Stimulated activated CD8-positive, alpha-beta memory T cell treated with anti-CD3 and anti-CD28 coated beads, Interleukin-12 subunit alpha, Interleukin-12 subunit beta, amount 100 ng/mL, for 1 hour (primary cell): ENCODE measurements at places on chromosomes 12 and 14.

GRCh38 chr14:32986791-32987540, 48.3 kb downstream of the NPAS3 start:
- no peak for DNase-seq

- no peak for DNase-seq
Measured at GRCh38 chr12:90151491-90152015, 442.9 kb upstream of the ATP2B1 start.

DNA sequence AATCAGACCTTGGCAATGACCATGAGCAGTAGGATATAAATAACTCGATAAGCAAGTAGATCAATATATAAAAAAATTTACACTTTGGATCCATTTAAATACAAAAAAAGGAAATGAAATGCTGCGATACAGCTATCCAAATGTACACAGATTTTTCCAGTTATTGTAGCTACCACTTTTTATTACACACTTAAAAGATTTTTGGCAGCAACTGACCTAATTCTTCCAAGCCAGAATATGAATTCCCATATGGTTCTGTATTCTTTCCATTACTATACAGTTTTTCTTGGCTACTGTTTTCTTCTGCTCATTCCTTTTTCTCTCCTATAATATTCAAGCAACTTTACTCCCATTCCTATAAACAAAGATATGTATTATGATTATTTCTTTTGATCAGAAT, 52.2 kb downstream of the TMTC1 start:
- no peak for DNase-seq

- DNase-seq, result no peak
Measured at GRCh38 chr14:93716002-93716745, 72.1 kb downstream of the PRIMA1 start.

DNA sequence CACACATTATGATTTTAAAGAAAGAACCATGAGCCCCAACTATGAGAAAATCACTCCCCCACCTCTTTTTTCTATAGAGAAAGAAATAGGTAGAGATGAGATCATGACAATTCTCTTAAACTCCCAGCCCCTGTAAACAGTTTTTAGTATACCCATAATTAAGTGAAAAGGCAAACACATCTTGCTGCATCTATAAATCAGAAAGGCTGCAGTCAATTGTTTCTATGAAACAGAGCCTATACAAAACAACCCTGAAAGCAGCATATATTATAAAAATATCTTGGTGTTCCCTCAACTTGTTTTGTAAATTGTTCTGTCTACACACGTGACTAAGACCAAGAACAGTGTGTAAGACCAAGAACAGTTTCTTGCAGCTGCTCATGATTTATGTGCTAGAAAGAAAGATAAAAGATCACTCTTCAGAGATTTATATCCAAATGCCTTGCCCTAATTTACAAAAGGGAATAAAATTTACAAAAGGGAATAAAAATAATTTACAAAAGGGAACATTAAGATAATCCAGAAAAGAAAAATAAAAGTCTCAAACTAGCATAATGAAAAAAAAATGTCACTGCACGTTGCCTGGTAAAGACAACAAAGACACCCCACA, 4.8 kb downstream of the KITLG start:
- DNase-seq, result no peak

GRCh38 chr14:31096255-31096654, 70.1 kb upstream of the STRN3 start:
- DNase-seq, result no peak

DNA sequence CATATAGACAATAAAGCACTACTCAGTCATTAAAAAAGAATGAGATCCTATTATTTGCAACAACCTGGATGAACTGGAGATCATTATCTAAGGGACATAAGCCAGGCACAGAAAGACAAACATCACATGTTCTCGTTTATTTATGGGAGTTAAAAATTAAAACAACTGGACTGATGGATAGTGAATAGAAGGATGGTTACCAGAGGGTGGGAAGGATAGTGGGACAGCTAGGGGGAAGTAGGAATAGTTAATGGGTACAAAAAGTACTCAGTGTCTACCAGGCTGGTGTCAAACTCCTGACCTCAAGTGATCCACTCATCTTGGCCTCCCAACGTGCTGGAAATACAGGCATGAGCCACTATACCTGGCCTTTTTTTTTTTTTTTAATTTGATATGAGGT, 56.7 kb upstream of the KTN1 start:
- DNase-seq, result no peak

DNA sequence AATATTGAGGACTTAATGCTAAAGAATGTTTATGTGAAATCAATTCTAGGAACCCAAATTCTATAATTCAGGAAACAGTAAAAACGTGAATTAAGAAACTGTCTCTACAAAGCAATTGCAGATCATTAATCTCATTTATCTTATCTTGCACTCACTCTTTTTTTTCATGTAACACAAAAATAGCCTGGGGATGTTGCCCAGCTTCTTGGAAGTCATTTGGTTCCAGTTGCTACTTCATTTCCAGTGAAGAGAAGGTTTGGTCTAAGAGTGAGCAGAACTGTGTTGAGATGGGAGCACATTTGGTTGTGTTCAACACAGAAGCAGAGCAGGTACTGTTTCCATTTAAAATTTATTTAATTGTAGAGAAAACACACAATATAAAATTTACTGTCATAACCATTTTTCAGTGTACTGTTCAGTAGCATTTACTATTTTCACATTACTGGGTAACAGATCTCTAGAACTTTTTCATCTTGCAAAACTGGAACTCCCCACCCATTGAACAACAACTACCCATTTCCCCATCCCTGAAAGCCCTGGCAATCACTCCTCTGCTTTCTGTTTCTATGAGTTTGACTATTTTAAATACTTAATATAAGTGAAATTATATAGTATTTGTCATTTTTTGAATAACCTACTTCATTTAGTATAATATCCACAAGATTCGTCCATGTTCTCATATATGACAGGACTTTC, 9.7 kb downstream of the CLEC6A start:
- DNase-seq, result no peak

- no peak for DNase-seq
Measured at GRCh38 chr14:95935228-95935822, 58.7 kb downstream of the TUNAR start.

- DNase-seq, result no peak
Measured at GRCh38 chr12:88947486-88948043, 367.3 kb upstream of the KITLG start.

- no peak for DNase-seq
Measured at GRCh38 chr12:96206936-96207662, 12.9 kb downstream of the ELK3 start.

- no peak for DNase-seq
Measured at GRCh38 chr12:94433744-94434143, 25.9 kb downstream of the CEP83 start.

GRCh38 chr12:75508159-75508558, 3.2 kb downstream of the KRR1 start:
- no peak for DNase-seq

GRCh38 chr14:25252793-25253192, 202.8 kb upstream of the STXBP6 start:
- DNase-seq, result no peak

DNA sequence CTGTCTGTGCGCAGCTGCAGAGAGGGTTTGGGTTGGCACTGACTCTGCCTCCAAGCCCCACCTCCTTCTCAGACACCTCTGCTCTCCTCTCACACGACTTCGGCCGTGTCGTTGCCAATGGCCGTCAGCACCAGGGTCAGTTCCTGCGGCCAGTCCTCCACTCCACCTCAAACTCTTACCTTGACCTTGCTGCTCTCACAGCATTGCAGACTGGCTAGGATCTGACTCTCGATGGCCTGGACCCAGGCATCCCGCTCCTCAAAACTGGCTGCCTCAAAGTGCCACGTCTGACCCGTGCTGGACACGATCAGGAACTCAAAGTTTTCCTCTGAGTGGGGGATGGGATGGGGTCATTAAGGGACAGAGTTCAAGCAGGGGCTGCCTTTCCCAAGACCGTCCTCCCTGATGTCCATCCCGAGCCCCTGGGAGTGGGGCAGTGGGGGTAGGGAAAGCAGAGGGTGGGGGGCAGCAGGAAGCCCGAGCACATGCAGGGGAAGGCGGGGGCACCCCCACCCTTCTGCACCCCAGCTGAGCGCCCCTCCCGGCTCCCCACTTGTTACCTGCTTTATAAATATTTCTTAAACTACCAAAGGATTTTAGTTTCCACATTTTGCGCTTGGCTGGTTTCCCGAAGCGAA, 10.7 kb downstream of the AGAP2 start:
- DNase-seq, result no peak

DNA sequence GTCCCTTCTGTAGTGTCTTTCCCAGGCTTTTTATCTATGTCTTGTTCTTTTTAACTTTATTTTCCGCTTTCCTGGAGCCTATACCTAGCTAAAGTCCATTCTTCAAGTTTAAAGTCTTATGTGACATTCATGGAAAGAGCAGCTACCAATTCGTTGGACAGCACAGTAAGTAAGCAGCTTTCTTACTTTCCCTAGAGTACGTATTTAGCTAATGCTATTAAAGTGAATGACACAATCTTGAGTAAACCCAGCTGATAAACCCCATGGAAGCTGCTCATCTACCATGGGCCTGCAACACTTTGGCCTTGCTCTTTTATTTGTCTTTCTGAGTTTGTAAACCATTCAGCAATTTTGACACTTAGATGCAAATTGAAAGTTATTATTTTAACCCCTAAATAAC, 30.0 kb downstream of the ALX1 start:
- no peak for DNase-seq

- no peak for DNase-seq
Measured at GRCh38 chr12:65878540-65878939, 54.3 kb downstream of the HMGA2 start.

DNA sequence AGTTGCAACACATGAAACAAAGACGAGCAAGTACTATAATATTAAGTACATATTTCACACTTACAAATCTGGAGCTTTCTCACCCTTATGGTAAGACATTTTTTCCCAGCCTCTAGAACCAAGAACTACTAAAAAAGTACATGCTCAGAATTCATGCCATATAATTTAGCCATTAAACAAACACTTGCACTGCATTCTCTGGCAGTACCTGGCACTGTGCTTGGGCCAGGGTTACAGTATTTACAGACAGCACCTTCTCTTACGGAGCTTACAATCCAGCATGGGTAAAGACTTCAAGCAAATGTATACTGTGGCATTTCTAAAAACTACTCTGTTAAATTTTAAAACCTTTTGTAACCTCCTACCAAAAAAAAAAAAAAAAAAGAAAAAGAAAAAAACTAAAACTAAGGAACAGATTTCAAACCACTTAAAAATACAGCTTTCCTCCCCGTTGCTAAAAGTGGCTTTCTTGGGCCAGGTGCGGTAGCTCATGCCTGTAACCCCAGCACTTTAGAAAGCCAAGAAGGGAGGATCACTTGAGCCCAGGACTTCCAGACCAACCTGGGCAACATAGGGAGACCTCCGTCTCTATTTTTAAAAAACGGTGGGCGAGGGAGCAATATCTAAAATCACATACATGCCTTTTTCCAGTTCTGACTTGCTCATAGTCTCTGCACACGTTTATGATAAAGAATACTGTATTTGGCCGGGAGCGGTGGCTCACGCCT, 956 bp downstream of the GNPTAB start:
- no peak for DNase-seq

GRCh38 chr14:102914474-102915291, 7.8 kb upstream of the AMN start:
- no peak for DNase-seq

- DNase-seq, result no peak
Measured at GRCh38 chr14:69769623-69770022, 2.7 kb downstream of the SRSF5 start.

GRCh38 chr14:55572578-55572977, 7.4 kb upstream of the KTN1 start:
- DNase-seq, result no peak

DNA sequence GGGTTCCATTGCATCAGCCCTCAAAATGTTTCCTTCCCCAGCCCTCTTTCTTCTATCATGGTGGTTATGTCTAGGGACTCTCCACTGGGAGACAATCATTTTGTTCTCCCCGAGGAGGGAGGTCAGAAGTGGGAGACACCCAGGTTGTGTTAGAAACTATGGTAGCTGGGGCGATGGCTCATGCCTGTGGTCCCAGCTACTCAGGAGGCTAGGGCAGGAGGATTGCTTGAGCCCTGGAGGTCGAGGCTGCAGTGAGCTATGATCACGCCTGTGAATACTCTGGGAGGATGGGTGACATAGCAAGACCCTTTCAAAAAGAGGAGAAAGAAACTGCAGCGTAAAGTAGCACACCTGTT, 13.0 kb upstream of the LRRC23 start:
- no peak for DNase-seq

DNA sequence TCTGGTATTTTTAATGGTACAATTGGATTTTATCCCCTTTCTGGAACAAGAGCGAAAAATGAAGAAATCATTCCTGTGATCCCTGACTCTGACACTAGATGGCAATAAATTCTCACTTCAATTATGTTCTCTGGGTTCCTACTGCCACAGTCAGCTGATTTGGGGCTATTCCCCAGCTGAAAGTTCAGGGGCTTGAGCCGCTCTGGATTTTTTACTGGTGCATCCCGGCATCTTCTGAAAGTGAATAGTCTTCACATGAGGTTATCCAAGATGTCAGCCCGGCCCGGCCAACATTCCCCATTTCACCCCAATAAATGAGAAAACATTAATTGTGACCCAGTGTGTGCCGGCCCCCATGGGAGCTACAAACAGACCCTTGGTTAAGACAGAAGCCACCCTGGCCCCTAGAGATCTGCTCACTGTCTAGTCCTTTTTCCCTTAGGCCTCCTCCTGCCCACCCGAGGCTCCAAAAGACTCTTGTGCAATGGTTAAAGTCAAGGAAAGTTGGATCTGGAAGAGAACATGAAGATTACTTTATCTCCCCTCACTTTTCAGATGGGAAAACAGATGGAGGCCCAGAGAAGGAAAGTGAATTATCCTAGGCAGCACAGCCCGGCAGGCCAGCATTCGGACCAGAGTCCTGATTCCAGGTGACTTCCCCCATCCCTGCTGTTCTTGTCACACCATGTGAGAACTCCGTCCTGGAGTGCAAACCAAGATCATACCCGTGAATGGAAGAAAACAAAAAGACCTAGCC, 20.8 kb downstream of the CKAP4 start:
- no peak for DNase-seq

GRCh38 chr14:54285030-54285429, 111.8 kb upstream of the CDKN3 start:
- DNase-seq, result no peak

DNA sequence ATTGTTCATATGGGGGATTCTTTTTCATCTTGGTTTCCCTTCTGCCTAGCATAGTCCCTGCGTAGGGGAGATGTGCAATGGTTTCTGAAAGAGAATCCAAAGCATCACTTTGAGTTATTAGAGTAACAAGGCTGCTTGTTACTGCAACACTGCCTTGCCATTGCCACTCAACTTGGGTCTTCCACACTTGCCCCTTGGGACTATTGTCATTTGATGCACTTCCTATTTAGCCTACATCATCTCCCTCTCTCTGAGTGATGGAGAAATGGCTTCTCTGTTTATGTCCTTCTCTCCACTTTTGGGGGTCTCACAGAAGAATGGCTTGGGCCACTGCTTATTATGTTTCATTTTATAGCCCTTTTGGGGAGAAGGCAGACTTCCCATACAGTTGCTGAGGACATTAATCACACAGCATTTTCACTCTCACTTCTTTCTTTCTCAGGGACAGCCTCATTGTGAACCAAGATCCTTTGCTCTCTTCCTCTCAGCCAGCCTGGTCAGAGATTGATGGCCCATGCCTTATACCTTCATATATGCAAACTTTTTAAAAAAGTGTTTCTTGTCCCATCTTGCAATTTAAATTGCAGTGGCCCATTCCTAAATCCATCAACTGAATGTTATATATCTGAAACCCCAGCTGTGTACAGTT, 50.8 kb upstream of the POC1B start:
- no peak for DNase-seq
